ENCODE measurements at places on chromosomes 1 and 21.

- no peak for DNase-seq
Measured at GRCh38 chr1:44743211-44743610, 3.6 kb downstream of the KIF2C start.

- no peak for DNase-seq
Measured at GRCh38 chr1:94438692-94439276, 20.6 kb downstream of the ABCD3 start.

- DNase-seq, result no peak
Measured at GRCh38 chr21:44697811-44698734, 1.1 kb downstream of the KRTAP10-12 start.

DNA sequence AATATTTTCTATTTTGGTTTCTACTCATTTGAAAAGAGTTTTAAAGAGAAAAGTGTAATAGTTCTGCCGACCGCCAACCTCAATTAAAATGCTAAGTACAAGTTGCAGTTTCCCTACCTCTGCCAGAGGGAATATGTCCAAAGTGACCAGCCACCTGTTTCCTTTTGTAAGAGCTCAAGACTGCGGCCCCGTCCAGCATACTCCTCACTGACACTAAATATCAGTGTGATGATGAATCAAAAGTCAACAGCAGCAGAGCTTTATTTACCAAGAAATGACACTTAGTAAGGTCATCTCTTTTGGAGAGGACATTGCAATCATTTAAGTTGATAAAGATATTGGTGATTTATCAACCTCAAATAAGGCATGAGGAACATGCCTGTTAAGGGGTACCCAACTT is 57.4 kb upstream of the NRIP1 start:
- no peak for DNase-seq

DNA sequence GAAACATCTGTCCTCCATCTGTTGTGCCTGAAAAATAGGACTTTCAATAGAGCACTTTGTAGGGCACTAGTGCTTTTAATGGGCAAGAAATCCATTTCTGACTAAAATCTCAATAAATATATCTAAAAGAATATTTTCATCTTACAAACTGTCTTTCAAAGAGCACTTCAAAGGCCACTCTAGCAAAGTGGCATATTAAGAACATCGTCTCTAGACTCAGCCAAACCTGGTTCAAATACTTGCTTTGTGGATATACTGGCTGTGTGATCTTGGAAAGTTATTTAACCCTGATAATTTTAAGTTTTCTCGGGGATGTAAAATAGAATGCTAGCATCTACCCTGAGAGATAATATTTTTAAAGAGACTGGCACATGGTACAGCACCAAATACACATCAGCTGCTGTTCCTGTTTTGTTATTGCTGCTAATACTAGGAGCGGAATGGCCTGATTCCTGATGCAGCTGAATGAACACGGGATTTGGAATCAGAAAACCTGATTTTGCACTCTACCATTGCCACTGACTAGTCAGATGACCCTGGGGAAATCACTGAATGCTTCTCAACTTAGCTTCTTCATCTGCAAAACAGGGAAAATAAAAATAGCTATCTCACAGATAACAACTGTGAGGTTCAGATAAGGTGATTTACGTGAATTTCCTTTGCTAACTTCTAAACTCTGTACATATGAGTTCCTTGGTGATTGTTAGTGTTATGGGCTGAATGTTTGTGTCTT is 25.2 kb upstream of the LRRC8C start:
- DNase-seq, result no peak

GRCh38 chr1:230160957-230161771 is 94.1 kb downstream of the GALNT2 start:
- DNase-seq, result no peak

- no peak for DNase-seq
Measured at GRCh38 chr1:161131523-161132409, 701 bp downstream of the DEDD start.

GRCh38 chr1:240151136-240151735 is 59.6 kb downstream of the FMN2 start:
- DNase-seq, result no peak

DNA sequence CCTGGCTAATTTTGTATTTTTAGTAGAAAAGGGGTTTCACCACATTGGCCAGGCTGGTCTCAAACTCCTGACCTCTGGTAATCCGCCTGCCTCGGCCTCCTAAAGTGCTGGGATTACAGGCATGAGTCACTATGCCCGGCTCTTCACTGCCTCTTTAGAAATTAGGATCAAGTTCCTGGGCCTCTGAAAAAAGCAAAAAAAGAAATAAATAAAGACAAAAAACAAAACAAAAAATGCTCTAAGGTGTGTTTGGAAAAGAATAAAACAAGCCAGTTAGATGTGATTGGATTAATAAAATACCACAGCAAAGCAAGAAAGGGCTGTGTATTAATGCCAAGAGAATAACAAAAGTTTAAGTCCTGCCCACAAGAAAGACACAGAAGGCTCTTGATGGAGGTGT is 4.2 kb upstream of the ABCB10 start:
- DNase-seq, result no peak

DNA sequence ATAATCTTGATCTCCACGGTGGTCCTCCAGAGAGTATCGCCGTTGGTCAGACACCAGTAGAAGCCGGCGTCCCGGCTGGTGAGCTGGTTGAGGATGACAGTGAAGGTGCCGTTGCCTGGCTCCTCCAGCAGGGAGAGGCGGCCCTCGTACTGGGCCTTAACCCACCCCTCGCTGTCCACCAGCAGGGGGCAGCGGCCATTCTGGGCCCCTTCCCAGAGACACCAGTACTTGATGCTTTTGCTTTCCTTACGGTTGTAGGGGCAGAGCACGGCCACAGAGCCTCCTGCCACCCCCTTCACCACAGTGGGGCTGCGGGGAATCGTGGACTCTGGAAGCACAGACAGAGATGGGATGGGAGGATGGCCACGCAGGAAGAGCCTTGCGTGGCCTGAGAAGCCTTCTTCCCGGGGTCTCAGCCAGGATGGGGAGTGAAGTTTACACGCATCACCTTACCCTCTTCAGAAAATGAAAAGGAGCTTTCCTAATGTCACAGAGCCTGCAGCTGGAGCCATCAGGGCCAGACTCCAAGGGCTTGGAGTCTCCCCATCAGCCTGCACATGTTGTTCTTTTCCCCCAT is 10.7 kb downstream of the PIGR start:
- peak; percentile 76 for DNase-seq

- no peak for DNase-seq
Measured at GRCh38 chr1:93773049-93773838, 91.6 kb upstream of the BCAR3 start.

DNA sequence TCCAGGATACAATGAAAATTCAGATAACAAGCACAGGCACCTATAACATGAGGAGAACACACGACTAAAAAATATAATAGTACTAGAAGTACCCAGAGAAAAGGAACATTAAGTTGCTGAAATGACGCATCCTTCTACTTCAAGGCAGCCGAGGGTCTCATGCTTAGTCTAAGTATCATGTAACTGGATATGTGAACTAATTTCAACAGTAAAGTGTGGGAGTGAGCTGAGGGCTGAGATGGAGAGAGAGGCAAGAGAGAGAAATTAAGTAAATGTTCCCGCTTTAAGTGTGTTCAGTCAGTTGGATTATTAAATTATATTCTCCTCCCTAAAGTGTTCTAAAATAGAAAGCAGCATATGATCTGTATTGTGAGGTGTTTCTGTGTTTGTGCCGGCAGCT is 152.2 kb upstream of the KRTAP19-8 start:
- DNase-seq, result no peak

DNA sequence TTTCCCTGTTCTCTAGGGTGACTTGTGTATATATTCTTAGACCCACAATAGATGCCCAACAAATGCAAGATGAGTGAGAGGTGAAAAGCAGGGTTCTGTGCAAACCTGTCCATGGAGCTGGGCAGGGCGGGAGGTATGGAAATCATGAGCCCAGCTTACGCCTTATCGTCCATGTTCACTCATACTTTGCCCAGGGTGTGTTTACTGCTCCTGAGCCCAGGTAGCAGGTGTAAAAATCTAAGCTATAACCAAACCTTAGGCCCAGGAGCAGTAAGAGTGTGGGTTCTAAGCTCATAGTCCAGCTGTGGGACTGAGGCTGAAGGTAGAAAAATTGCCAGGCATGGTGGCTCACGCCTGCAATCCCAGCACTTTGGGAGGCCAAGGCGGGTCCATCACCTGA is 48.1 kb downstream of the CACNA1E start:
- no peak for DNase-seq

- DNase-seq, result no peak
Measured at GRCh38 chr1:100604372-100604771, 66.4 kb downstream of the GPR88 start.

DNA sequence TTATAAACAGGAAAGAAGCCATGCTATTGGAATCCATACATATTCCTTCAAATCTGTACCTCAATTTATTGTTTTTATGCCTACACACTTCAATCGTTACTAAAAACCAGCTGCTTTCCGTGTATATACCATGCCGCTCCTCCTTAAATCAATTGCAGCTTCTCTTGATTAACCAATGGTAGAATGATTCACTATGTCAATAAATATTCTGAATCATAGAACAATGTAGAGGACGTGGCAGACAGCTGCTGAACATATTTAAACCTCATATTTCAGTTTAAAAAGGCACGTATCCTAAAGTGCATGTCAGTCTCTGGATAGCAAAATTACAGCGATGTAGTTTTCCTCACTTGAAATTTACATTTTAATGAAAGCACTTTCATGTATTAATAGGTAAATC is 100.4 kb downstream of the MRPL39 start:
- DNase-seq, result no peak

- no peak for DNase-seq
Measured at GRCh38 chr1:21587602-21587953, 78.4 kb downstream of the ALPL start.

DNA sequence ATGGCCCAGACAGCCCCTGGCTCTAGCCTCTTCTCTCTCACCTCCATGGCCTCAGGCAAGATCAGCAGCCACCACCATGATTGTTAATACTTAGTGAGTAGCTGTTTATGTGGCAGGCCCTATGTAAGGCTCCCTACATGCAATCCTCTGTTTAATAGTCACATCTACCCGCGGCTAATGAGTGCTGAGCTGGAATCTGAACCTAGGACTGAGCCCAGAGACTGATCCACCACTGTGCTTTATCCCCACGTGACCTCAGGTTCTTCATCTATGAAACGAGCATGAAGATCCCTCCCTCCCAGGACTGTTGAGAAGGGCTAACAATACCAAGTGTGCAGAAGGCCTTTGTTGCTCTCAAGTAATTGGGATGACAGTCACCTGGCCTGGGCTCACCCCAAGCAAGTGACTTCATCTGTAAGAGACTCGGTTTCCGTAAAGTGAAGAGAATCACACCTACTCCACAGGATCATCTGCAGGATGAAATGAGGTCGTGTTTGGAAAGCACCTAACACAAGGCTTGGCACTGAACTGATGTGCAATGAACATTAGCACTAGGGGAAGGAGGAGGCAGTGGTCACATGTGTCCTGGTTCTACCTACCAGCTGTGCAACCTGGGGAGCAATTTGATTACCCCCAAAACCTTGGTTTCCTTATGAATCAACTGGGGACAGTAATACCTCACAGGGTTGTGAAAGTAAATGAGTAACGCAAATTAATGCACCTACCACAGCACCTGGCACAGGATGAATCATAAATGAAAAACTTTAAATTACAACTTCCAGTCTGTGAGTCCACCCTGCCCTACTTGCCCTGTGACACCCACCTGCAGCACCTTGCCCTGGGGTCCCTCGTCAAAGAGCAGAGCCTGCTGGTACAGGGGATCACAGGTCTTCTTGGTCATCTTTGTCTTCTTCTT is 37.2 kb downstream of the RIMS3 start:
- peak; percentile 37 for DNase-seq

DNA sequence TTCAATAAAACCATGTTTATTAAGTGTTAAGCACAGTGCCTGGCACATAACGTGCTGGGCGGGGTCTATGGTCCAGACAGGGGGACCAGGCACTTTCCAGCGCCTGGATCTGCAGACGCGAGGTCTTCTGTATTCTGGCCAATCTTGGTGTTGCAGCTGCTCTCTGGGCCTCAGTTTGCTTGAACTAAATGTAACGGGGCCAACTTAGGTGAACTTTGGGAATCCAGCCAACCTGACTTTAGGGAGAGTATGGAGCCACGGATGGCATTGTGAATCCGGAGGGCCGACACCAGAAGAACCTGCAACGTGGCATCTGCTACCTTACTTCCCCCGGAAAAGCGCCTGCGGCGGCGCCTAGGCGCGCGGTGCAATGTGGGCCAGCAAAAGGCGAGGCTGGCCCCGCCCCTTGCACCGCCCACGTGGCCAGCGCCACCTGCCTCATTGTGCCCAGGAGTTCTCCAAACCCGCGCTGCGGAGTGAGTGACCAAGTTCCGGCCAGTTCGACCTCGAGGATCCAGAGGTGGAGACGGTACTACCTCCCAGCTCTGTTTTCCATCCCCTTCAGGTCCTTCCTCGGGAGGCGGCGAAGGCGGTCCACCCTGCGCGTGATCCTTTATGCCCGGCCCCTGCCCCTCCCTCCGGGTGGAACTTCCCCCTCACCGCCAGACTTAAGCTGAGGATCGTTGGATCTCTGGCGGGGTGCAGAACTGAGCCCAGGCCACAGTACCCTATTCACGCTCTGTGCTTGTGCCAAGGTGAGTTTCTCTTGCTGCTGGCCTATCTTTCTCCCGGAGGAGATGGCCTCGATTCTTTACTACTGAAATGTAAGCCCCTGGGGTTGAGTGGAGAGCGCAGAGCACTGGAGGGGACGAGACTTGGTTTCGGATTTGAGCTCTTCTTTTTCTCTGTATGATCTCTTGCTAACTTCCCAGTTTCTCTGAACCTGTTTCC is at the start of gene AKR1A1:
Gene AKR1A1, plus strand, starts transcription at position 426 of the 951 bp plus-strand sequence. CDS start 10,969 bp downstream, outside the sequence.
- peak; percentile 94 for DNase-seq

DNA sequence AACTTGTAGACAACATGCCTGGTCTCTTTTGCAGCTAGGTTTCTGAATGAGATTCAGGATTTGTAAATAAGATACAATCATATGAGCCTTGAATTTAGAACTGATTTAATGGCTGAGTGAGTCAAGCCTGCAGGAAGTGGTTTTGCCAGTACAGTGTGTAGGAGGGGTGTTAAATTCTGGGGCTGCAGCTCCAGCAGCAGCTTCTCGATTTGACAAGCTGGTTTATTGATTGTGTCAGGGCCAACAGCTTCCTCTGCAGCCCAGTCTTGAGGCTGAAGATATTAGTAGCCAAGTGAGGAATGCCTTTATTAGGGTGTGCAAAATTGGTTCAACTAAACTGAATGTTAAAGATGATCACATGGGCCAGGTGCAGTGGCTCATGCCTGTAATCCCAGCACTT is 11.5 kb upstream of the PLA2G5 start:
- DNase-seq, result peak; percentile 65

DNA sequence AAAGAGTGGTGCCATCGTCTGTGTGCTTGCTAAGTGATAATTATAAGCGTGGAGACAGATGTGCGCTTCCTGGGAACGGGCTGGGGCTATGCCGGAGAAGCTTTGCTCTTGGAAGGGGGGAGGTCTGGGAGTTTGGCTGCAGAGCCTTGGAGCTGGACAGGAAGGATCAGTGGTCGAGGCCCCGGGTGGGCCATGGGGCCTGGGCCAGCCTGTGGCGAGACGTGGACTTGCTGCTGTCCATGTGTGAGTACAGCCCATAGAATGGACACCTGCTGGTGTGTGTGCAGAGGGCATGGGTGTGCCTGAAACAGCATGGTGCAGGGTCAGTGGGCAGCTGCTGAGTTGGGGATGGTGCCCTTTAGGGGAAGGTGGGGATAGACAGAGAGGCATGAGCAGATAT is 121.3 kb downstream of the PCBP3 start:
- no peak for DNase-seq

- DNase-seq, result no peak
Measured at GRCh38 chr1:176609556-176610408, 146.8 kb downstream of the PAPPA2 start.

- no peak for DNase-seq
Measured at GRCh38 chr1:180906511-180906910, 6.2 kb upstream of the KIAA1614 start.

Data from stimulated activated CD4-positive, alpha-beta T cell treated with anti-CD3 and anti-CD28 coated beads, Interleukin-15, amount 100 ng/mL, for 24 hours (primary cell).